ENCODE measurements at places on chromosomes 4 and X. TPM values are rescaled to one million over a fixed set of nuclear protein-coding genes. Genes with fewer than 3 reads are reported as not detected.

DNA sequence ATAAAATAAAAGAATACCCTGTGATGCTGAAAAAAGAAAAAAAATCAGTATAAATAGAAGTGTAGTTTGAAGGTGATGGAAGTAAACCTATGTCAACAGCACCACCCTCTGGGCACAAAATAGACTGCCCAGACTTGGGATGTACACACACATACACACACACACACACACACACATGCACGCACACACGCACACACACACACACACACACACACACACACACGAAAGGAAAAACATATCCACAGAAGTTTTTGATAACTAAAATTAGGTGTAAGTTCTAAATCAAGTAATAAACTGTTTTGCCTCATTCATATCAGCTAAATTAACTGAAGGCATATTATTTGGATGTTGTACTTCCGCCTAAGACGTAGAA lies 40.5 kb downstream of the ANXA5 start:
- no peak overlapping the region for H3K4me3 ChIP-seq
- no peaks in the 10 kb centered on the region for H3K36me3 ChIP-seq
- no peaks in the 10 kb centered on the region for H3K27me3 ChIP-seq

The GRIA2 gene
- not detected for total RNA-seq

GRCh38 chr4:113350576-113350975 lies 301.1 kb downstream of the ANK2 start:
- H3K27ac ChIP-seq: no peak overlapping the region
- no peaks in the 10 kb centered on the region for H3K27me3 ChIP-seq
- no peak overlapping the region for H3K4me3 ChIP-seq
- H3K36me3 ChIP-seq: no peaks in the 10 kb centered on the region
- H3K4me1 ChIP-seq: no peaks in the 10 kb centered on the region

DNA sequence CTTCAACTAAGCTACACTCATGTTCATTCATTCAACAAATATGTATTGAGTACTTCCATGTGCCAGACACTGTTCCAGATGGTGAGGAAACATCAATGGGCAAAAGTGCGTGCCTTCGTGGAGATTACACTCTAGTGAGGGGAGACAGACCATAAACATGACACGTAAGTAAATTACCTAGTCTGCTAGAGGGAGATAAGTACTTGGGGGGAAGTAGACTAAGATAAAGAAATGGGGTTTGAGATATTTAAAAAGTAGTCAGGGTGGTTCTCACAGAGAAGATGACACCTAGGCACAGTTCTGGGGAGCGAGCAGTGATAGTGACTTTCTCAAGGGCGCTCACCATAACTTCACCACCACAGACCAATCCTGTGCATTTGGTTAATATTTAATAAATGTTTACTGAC lies 11.7 kb downstream of the JCHAIN start:
- no peak for DNase-seq
- no peak overlapping the region for H3K4me3 ChIP-seq
- no peaks in the 10 kb centered on the region for H3K36me3 ChIP-seq

The NPY1R gene
- total RNA-seq: 1.3 TPM

The KIAA1210 gene
- total RNA-seq: 0.20 TPM

DNA sequence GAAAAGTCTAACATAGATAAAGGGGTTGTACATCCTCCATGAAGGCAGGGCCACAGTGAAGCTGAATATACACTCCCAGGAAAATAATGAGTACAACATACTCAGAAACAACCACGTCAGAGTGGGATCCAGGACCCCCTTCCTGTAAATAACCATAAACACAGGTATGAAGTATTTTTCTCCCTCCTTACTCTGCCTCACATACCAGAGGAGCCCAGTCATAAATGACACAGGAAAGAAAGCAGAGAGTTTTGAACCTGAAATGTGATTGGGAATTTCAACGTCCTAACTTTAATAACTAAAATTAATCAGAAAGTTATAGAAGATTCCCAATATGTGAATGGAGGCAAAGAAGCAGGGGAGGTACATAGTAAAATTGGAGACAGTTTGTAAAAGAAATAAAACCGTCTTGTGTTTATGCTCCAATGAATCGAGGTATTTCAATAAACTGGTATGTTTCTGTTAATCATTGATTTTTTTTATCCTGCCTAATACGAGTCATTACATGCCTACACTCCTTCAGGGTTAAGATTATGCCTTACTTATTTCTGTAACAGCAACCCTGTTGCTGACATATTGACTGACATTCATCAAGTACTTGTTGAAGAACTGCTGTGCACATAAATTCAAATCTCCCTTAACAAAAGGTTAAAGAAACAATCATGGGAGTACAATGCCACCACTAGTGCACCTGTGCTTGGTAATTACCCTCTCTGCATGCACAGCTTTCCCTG lies 431.3 kb downstream of the KCNIP4 start:
- no peak overlapping the region for H3K4me3 ChIP-seq
- H3K27ac ChIP-seq: no peak overlapping the region
- H3K4me1 ChIP-seq: no peaks in the 10 kb centered on the region
- no peak for DNase-seq
- no peaks in the 10 kb centered on the region for H3K27me3 ChIP-seq

GRCh38 chr4:117692538-117692937 lies 341.7 kb upstream of the NDST3 start:
- H3K4me1 ChIP-seq: no peaks in the 10 kb centered on the region
- H3K36me3 ChIP-seq: no peaks in the 10 kb centered on the region
- no peak overlapping the region for H3K27ac ChIP-seq
- H3K4me3 ChIP-seq: no peak overlapping the region
- H3K27me3 ChIP-seq: no peaks in the 10 kb centered on the region

The GAB3 gene
- 12.8 TPM for total RNA-seq

The PNMA5 gene
- not detected for total RNA-seq

GRCh38 chrX:47321823-47322371 lies 48.5 kb upstream of the ZNF157 start:
- H3K27me3 ChIP-seq: no peaks in the 10 kb centered on the region
- no peak for DNase-seq
- no peaks in the 10 kb centered on the region for H3K4me1 ChIP-seq
- no peak overlapping the region for H3K4me3 ChIP-seq
- no peak overlapping the region for H3K27ac ChIP-seq
- no peaks in the 10 kb centered on the region for H3K36me3 ChIP-seq

DNA sequence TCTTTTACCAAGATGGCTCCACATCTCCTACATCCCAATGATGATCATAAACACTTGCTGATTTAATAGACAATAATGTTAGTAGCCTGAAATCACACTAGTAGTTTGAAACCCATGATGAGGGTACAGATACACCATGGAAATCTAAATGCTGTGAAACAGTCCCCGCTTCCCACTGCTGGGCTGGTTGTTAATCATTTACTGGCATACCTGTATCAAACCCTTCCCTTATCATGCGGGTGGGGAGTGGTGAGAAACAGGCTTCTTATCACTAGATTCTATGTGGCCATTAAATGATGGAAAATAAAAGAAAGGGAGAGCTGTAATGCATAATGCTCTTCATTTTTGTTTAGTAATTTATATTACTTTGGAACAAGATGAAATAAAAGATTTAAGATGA lies 21.9 kb downstream of the MAOA start:
- no peaks in the 10 kb centered on the region for H3K4me1 ChIP-seq
- no peak overlapping the region for H3K27ac ChIP-seq
- no peaks in the 10 kb centered on the region for H3K27me3 ChIP-seq
- no peaks in the 10 kb centered on the region for H3K36me3 ChIP-seq
- no peak for DNase-seq

GRCh38 chrX:40158036-40158706 lies 60.4 kb upstream of the BCOR start:
- no peaks in the 10 kb centered on the region for H3K36me3 ChIP-seq
- H3K4me3 ChIP-seq: peak overlapping the region; percentile 35
- peak; percentile 54 for DNase-seq
- H3K4me1 ChIP-seq: no peaks in the 10 kb centered on the region
- H3K27me3 ChIP-seq: peaks cover 1% of the 10 kb centered on the region

The CHRNA9 gene
- 0.09 TPM for total RNA-seq

DNA sequence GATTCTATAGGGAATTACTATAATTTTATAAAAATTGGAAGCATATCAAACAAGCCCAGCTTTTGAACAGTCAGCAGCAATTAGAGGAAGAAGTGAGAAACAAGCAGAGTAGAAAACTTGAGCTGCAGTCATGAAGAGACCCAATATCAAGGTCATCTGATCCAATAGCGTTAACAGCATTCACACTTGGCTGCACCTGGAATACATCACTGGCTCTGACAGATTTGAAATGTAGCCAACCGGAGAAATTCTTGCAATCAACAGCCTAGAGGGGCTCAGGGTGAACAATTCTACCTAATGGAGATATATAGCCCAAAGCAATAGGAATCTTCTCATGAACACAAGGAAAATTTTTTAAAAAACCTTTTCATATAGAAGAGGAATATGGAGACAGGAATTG lies 13.6 kb downstream of the DDX53 start:
- peaks cover 6% of the 10 kb centered on the region for H3K4me1 ChIP-seq
- H3K4me3 ChIP-seq: no peak overlapping the region
- no peak for DNase-seq
- H3K27ac ChIP-seq: no peak overlapping the region

DNA sequence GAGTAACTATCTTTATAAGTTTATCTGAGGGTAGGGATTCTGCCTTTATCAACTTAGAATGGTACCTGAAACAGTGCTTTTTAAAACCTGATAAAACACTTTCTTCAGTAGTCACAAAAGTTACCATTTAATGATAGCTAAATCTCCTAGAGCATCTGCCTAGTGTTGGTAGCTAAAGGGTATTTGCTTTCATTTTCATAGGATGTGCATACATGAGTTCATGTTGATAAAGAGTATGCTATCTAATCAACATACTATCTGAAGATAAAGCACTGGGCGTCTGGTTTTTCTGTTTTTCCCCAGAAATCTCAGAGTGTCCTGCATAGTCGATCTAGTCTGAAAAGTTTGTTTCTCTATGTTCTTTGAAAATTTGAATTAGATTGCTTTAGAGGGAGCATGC lies 75.1 kb downstream of the ADGRL3 start:
- peaks cover 11% of the 10 kb centered on the region for H3K4me1 ChIP-seq
- H3K27me3 ChIP-seq: no peaks in the 10 kb centered on the region
- H3K36me3 ChIP-seq: no peaks in the 10 kb centered on the region

DNA sequence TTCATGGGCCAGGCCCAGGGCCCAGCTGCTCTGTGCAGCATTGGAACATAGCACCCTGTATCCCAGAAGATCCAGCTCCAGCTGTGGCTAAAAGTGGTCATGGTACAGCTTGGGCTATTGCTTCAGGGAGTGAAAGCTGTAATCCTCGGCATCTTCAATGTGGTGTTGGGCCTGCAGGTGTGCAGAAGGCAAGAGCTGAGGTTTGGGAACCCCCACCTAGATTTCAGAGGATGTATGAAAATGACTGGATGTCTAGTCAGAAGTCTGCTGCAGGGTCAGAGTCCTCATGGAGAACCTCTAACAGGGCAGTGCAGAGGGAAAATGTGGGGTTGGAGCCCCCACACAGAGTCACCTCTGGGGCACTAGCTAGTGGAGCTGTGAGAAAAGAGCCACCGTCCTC lies 341.7 kb downstream of the PPP3CA start:
- no peak overlapping the region for H3K27ac ChIP-seq
- H3K36me3 ChIP-seq: no peaks in the 10 kb centered on the region
- no peak for DNase-seq
- H3K27me3 ChIP-seq: no peaks in the 10 kb centered on the region
- H3K4me3 ChIP-seq: no peak overlapping the region

DNA sequence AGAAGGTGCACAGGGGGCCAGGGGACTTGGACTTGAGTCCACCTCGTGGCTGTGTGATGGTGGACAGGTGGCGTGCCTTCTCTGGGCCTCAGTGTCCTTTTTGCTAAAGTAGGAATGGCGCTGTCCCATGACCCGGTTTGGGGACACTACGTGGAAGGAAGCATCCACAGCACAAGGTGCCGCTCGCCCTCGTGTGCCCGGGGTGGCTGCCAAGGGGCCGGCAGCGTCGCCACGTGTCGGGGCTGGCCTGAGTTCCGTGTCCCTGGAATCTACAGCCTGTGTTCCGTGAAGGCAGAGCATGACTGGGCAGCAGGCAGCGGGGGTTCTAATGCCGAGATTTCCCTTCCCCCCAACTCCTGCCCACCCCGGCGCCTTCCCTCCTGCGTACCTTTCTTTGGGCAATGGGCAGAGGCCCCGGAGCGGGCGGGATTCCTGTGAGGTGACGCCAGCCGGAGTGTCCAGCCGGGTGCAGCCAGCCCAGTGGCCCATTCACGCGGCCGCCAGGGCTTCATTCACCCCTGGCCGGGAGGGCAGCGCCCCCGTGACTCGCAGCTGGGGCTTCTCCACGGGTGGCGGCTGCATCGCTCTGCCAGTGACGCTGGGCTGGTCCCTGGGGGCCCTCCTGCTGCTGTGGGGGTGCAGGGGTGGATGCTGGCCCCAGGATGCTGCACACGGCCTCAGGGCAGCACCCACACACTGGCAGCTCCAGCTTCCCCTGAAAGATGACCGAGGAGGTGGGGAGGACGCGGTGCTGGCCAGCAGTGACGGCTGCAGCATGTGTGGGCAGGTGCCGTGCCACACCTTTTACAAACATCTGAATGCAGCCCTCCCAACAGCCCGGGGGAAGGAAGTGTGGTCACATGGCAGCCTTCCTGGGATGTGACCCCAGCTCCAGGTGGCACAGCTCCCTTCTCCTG lies 21.2 kb downstream of the DOK7 start:
- no peaks in the 10 kb centered on the region for H3K36me3 ChIP-seq
- no peak overlapping the region for H3K4me3 ChIP-seq
- no peaks in the 10 kb centered on the region for H3K4me1 ChIP-seq
- peaks cover 3% of the 10 kb centered on the region for H3K27me3 ChIP-seq

- H3K27ac ChIP-seq: peak overlapping the region; percentile 91
- H3K36me3 ChIP-seq: peaks cover 30% of the 10 kb centered on the region
- DNase-seq: peak; percentile 84
- no peaks in the 10 kb centered on the region for H3K27me3 ChIP-seq
- no peaks in the 10 kb centered on the region for H3K4me1 ChIP-seq
Observed at GRCh38 chr4:123397144-123398065, 810 bp downstream of the SPRY1 start.

DNA sequence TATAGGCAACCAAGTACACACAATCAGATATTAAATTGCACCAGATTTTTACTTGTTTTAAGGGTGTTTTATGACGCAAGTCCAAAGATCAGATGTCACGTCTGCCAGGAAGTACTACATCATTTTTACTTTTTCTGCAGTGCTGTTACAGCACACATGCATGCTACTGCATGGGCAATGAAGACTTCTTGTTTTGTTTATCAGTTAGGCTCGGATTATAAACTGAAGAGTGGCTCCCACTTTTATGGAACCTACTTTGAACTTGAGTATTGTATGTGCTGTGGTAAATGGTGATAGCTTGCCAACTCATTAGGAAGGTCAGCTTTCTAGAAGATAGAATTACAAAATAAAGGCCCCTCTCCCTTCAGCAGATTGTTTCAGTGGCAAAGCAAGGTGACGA lies 131.6 kb downstream of the CEP135 start:
- no peak overlapping the region for H3K4me3 ChIP-seq
- no peaks in the 10 kb centered on the region for H3K27me3 ChIP-seq
- H3K27ac ChIP-seq: no peak overlapping the region
- no peak for DNase-seq
- no peaks in the 10 kb centered on the region for H3K4me1 ChIP-seq

GRCh38 chrX:78950009-78950835 lies 5.0 kb downstream of the P2RY10 start:
- DNase-seq: no peak
- H3K4me1 ChIP-seq: no peaks in the 10 kb centered on the region
- no peak overlapping the region for H3K4me3 ChIP-seq
- H3K36me3 ChIP-seq: no peaks in the 10 kb centered on the region
- no peak overlapping the region for H3K27ac ChIP-seq

GRCh38 chr4:105126311-105127169 lies 20.1 kb upstream of the TET2 start:
- H3K27ac ChIP-seq: no peak overlapping the region
- no peak overlapping the region for H3K4me3 ChIP-seq

All from lung (tissue), 17 donors.